Pancreas (tissue), 10 donors: ENCODE measurements at places on chromosomes 1 and 21.

DNA sequence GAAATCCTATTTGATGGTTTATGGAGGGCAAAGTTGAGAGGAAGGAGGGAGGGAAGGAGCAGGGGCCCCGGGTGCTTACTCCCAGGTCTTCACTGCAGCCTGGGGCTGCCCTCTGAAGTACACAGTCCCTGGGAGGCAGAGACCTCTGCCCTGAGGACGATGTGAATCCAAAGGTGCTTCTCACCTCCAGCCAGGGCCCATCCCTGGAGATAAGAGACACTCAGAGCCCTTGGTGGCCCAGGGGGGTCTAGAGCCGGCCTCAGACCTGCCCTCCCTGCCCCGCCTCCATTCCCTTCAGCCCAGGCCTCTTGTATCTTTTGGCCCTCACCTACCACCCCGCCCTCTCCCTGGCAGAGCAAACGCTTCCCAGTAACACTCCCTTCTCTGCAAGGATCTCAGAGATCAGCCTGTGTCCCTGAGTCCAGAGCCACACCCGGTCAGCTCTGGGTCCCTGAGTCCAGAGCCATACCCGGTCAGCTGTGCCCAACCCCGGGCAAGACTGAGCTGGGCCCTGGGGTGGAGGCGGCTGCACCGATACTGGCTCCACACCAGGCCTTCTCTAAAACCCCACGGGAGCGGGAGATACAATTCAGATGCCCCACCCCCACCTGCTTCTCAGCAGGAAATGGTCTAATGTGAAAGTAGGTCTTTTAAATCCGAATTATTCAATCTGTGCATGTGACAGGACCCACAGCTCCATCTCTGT, 3.6 kb upstream of the GNB1 start:
- H3K36me3 ChIP-seq: no peaks in the 10 kb centered on the region
- H3K27me3 ChIP-seq: no peaks in the 10 kb centered on the region
- peak; percentile 54 for DNase-seq
- no peak overlapping the region for H3K4me3 ChIP-seq

DNA sequence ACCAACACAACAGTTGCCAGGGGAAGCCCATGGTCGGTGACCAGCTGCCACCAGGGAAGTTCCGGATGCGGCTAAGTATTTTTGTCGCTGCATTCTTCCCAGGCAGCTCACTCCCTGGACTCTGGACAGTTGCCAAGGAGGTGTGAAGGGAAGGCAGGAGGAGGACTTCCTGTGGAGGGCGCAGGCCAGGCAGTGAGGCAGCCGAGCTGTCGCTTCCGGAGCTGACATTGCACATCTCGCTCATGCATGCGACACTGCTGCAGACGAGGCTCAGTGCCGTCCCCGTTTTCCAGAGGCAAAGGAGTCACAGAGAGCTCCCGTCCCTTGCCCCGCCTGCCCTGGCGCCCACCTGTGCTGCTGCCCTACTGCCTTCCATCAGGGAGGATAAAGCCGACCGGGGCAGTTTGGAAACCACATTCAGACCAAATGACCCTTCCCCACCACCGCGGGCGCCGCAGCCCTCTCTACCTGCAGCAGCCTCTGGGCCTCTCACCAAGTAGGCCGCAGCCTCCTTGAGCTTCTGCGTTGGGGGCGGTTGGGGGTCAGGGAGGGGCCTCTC, 81.4 kb downstream of the NENF start:
- peak overlapping the region; percentile 30 for H3K4me3 ChIP-seq
- no peak overlapping the region for H3K27ac ChIP-seq
- peak; percentile 60 for DNase-seq
- H3K36me3 ChIP-seq: no peaks in the 10 kb centered on the region

DNA sequence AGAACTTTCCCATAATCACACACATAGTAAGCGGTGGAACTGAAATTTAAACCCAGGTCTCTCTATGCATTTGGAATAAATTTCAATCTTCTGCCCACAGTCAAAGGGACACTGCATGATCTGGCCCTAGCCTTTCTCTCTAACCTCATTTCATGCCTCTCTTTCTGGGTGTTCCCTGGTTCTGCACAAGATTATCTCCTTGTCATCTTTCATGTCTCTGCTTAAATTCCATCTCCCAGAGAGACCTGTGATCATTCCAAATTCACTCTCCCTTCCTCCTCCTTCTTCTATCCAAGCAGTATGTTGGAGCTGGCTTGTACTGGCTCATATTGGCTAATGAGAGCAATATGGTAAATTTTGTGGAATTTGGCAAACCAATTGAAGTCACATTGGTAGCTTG, 22.2 kb downstream of the ETV3L start:
- H3K4me3 ChIP-seq: no peak overlapping the region
- no peaks in the 10 kb centered on the region for H3K36me3 ChIP-seq
- DNase-seq: no peak
- no peaks in the 10 kb centered on the region for H3K4me1 ChIP-seq

- no peak overlapping the region for H3K4me3 ChIP-seq
- DNase-seq: no peak
- no peaks in the 10 kb centered on the region for H3K36me3 ChIP-seq
- no peaks in the 10 kb centered on the region for H3K27me3 ChIP-seq
- no peak overlapping the region for H3K27ac ChIP-seq
- H3K4me1 ChIP-seq: no peaks in the 10 kb centered on the region
Measured at GRCh38 chr1:247468481-247469140, 10.7 kb upstream of the OR2B11 start.

GRCh38 chr1:150484431-150484830, 2.8 kb upstream of the TARS2 start:
- H3K4me1 ChIP-seq: peaks cover 9% of the 10 kb centered on the region
- H3K27ac ChIP-seq: no peak overlapping the region
- no peaks in the 10 kb centered on the region for H3K27me3 ChIP-seq
- no peaks in the 10 kb centered on the region for H3K36me3 ChIP-seq
- DNase-seq: no peak

DNA sequence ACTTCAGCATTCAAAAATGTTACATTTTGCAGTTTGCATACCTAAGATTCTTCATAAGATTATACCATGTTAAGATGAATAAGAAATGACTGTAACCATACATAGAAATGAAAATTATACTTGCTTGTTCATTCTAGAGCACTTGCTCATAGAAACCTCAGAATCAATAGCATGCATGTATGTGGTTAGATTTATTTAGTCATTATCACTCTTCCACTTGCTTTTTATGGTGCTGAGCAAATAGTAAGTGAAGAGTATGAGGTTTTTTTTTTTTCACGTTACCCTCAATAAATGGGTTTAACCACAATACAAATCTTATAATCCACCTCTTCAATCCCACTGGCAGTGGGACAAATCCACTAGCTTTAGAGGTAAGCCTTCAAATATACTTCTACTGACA, 84.7 kb downstream of the LRRC53 start:
- H3K4me1 ChIP-seq: no peaks in the 10 kb centered on the region
- H3K27me3 ChIP-seq: no peaks in the 10 kb centered on the region
- H3K27ac ChIP-seq: no peak overlapping the region
- H3K36me3 ChIP-seq: no peaks in the 10 kb centered on the region
- no peak for DNase-seq
- H3K4me3 ChIP-seq: no peak overlapping the region

GRCh38 chr1:182215764-182216163, 154.3 kb upstream of the ZNF648 start:
- no peaks in the 10 kb centered on the region for H3K36me3 ChIP-seq
- H3K27me3 ChIP-seq: no peaks in the 10 kb centered on the region
- H3K4me1 ChIP-seq: no peaks in the 10 kb centered on the region
- DNase-seq: no peak

- H3K4me1 ChIP-seq: no peaks in the 10 kb centered on the region
- H3K36me3 ChIP-seq: no peaks in the 10 kb centered on the region
- DNase-seq: no peak
- H3K27ac ChIP-seq: no peak overlapping the region
Measured at GRCh38 chr1:99131546-99131945, 126.9 kb upstream of the PLPPR5 start.

DNA sequence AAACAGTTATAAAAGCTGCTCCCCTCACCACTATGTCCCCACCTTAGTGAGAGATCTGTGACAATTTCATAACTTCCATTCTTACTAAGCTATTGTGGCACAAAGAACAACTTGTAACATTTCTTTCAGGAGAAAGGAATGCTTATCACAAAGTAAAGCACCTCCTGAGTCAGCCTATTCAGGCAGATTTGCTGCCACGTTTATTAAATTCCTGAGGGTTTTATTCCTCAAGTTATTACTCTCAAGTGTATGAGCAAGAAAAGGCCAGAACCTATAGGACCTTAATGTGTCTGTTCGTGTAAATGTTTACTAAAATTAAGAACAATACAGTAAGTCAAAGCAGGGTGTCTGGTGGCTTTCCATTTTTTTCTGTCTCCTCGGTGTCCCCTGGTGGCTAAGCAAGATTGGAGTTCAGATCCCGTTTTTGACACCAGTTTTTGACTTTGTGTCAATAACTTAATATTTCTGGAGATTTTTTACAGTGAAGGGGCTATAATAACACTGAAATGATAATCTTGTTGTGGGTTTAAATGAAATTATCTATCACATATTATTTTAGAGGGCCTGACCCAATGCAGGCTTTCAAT, 1539.6 kb downstream of the BRINP3 start:
- H3K27me3 ChIP-seq: no peaks in the 10 kb centered on the region
- H3K36me3 ChIP-seq: no peaks in the 10 kb centered on the region
- H3K4me1 ChIP-seq: no peaks in the 10 kb centered on the region
- no peak for DNase-seq

DNA sequence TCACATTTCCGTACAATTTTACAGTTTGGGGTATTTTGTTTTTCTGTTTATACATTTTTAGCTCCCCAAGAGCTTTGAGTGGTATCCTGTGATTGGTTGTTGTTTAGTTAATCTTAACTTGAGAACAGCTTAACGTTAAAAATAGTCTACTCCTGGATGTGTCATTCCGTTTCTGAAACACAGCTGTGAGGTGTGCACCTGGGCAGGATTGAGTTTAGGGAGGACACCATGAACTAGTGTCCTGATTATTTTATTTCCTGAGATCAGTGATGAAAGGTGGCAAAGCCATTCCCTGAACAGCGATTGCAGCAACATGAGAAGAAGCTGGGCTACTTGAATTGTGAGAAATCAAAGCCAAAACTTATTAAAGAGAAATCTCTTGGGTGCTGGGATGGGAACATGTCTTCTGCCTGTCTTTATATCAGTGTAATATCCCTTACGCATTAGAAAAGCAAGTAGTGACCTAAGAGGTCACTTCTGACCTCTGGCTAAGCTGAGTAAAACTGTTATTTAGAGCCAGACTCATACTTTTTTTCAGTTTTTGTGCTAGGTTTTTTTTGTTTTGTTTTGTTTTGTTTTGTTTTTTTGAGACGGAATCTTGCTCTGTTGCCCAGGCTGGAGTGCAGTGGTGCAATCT, 43.4 kb downstream of the ZBTB40 start:
- no peaks in the 10 kb centered on the region for H3K36me3 ChIP-seq
- peaks cover 14% of the 10 kb centered on the region for H3K4me1 ChIP-seq
- no peak overlapping the region for H3K27ac ChIP-seq
- H3K27me3 ChIP-seq: no peaks in the 10 kb centered on the region

GRCh38 chr1:152739841-152740240, 18.0 kb upstream of the KPRP start:
- no peak overlapping the region for H3K4me3 ChIP-seq
- no peaks in the 10 kb centered on the region for H3K4me1 ChIP-seq
- no peaks in the 10 kb centered on the region for H3K27me3 ChIP-seq
- H3K27ac ChIP-seq: no peak overlapping the region

DNA sequence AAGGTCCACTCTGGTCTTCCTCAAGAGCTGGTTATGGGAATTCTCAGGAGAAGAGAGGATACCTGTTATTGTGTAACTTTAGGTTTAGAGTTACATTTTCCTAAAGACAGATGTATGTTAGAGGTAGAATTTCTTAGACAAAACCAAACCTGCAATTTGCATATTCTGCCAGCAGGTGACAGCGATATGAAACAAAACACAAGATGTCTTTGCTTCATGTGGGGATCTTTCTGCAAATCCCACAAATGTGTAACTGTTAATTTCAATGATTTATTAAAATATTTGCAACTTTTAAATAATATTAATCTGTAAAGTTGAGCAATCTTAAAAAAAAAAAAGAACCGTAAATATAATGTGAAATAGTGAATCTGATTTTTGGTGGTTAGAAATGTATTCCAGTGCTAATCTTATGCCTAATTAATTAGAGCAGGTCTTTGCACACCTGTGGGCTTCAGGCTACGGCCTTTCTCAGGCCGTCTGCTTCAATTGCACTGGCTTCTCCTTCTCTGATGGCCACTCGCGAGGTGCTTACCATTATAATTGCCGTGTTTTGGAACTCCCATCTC, 33.4 kb downstream of the FAM78B start:
- H3K27ac ChIP-seq: no peak overlapping the region
- H3K4me1 ChIP-seq: no peaks in the 10 kb centered on the region
- H3K4me3 ChIP-seq: no peak overlapping the region

- no peak for DNase-seq
- H3K27ac ChIP-seq: no peak overlapping the region
- H3K4me3 ChIP-seq: no peak overlapping the region
- H3K27me3 ChIP-seq: no peaks in the 10 kb centered on the region
Measured at GRCh38 chr1:24491577-24492360, 10.9 kb upstream of the RCAN3 start.

- H3K27ac ChIP-seq: no peak overlapping the region
- no peaks in the 10 kb centered on the region for H3K36me3 ChIP-seq
- no peaks in the 10 kb centered on the region for H3K4me1 ChIP-seq
- DNase-seq: no peak
- H3K4me3 ChIP-seq: no peak overlapping the region
Measured at GRCh38 chr1:247060771-247061170, 17.8 kb downstream of the ZNF670 start.

DNA sequence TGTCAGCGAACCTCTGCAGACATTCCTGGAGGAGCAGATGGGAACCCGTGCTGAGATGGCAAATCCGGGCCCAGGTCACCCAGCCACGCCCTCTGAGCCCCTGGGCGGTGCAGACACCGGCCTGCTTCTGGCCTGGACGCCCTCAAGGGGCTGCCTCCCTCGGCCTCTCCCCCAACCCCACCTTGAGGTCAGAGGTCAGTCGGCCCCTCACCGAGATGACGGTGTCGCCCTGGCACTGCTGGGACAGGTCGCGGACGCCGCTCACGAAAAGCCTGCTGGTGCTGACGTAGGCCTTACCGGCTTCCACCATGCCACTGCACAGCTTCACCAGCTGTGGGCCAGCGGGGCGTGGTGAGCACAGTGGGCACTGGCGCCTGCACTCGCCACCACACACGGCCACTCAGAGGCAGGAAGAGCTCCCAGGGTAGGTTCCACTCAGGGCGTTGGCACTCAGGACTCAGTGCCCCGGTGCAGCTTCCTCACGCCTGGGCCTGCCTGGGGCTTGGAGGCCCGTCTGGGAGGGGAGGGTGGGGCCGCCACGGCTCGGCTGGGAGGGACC, 4.7 kb downstream of the ACAP3 start:
- H3K27ac ChIP-seq: no peak overlapping the region
- H3K36me3 ChIP-seq: no peaks in the 10 kb centered on the region
- H3K27me3 ChIP-seq: no peaks in the 10 kb centered on the region
- DNase-seq: no peak

GRCh38 chr1:168521401-168522000, 22.3 kb downstream of the XCL2 start:
- no peak for DNase-seq
- no peak overlapping the region for H3K27ac ChIP-seq
- H3K27me3 ChIP-seq: no peaks in the 10 kb centered on the region
- H3K36me3 ChIP-seq: no peaks in the 10 kb centered on the region
- no peak overlapping the region for H3K4me3 ChIP-seq
